ENCODE measurements at places on chromosomes 12 and 14.

DNA sequence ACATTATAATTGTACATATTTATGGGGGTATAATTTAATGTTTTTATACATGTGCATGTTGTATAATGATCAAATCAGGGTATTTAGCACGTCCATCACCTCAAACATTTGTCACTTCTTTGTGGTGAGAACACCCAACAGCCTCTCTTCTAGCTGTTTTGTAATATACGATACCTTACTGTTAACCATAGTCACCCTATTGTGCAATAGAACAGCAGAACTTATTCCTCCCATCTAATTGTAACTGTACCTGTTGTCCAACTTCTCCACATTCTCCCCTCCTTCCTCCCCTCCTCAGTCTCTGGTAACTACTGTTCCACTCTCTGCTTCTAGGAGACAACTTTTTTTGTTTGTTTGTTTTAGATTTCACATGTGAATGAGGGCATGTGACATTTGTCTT is 197.0 kb upstream of the PKP2 start:
- no peak for DNase-seq

GRCh38 chr12:93733358-93733757 is 56.2 kb downstream of the CRADD start:
- no peak for DNase-seq

- no peak for DNase-seq
Measured at GRCh38 chr14:75454963-75455546, 27.2 kb downstream of the JDP2 start.

DNA sequence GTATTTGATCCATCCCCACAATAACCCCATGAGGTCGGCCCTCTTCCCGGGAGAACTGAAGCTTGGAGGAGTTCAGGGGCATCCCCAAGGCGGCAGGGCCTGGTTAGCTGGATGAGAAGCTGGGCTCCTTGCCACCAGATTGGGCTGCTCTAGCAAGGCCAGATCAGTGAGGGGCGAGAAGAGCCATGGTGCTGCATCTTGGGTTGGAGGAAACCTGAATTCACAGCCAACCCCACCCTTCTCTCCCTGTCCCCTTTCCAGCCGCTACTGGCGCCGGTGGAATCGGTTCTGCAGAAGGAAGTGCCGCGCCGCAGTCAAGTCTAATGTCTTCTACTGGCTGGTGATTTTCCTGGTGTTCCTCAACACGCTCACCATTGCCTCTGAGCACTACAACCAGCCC is 228.6 kb upstream of the FKBP4 start:
- no peak for DNase-seq

DNA sequence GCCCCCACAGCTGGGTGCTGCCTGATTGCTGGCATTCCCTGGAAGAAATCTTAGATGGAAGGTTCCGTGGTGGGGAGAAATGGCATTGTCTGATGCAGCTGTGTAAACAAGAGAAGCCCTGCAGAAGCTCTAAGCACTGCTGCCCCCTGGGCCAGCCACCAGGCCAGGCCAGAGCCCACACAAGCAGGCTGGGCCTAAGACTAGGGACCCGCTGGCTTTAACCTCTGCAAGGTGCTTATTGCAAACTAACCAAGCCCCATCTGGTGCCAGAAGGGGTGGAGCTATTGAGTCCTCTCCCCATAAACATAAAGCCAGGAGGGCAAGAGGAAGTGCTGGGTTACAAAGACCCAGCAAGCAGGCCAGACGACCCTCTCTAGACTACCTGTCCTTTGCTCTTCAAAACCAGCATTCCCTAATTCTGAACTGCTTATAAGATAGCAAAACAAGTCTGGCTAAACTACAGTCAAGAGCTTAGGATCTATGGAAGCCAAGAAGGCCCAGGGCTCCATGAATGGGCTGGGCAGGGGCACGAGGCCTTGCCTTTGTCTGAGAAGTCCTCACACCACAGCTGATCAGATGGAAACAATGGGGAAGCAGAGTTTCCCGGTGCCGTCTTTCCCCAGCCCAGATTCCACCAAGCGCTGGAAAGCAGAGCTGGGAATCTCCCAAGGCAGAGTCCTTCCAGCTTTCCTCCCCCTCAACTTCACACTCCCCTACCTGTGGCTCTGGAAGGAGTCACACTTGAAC is 28.8 kb downstream of the P2RX4 start:
- DNase-seq, result no peak

GRCh38 chr12:4556735-4557530 is 5.1 kb upstream of the DYRK4 start:
- DNase-seq, result no peak

Measured in T-helper 17 cell (primary cell).